Testis (tissue), 5 donors: ENCODE measurements at places on chromosomes 5 and 9. TPM values are rescaled to one million over a fixed set of nuclear protein-coding genes. Genes with fewer than 3 reads are reported as not detected.

ADGRD2 gene
- total RNA-seq: 0.31 TPM

SLC1A3 gene
- 10.8 TPM for total RNA-seq

SMIM33 gene
- total RNA-seq: 0.16 TPM

FANCG gene
- total RNA-seq: 32.3 TPM

SPINK6 gene
- total RNA-seq: not detected

QRFP gene
- total RNA-seq: 0.24 TPM

CNOT8 gene
- 103 TPM for total RNA-seq

SPARC gene
- 2,585 TPM for total RNA-seq

MARCOL gene
- total RNA-seq: not detected

NSA2 gene
- total RNA-seq: 62.7 TPM

- DNase-seq: no peak
Observed at GRCh38 chr5:153654504-153655200, 164.2 kb downstream of the GRIA1 start.

- DNase-seq: no peak
Observed at GRCh38 chr5:59007460-59008063, 424.7 kb downstream of the RAB3C start.

DNA sequence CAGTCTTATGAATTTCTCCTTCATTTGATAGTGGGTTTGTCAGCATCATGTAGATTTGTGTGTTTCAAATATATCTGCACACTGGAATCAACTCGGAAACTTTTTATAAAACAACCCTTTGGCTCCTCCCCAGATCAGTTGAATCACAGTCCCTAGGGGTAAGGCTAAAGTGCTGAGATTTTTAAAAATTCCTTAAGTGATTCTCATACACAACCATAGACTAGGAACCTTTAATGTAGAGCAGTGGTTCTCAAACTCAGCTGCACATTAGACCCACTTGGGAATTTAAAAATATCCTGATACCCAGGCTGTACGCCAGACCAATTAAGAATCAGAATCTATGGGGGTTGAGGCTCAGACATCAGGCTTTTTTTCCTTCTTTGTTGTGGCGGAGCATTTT is 17.5 kb upstream of the JAK2 start:
- DNase-seq: no peak

DNA sequence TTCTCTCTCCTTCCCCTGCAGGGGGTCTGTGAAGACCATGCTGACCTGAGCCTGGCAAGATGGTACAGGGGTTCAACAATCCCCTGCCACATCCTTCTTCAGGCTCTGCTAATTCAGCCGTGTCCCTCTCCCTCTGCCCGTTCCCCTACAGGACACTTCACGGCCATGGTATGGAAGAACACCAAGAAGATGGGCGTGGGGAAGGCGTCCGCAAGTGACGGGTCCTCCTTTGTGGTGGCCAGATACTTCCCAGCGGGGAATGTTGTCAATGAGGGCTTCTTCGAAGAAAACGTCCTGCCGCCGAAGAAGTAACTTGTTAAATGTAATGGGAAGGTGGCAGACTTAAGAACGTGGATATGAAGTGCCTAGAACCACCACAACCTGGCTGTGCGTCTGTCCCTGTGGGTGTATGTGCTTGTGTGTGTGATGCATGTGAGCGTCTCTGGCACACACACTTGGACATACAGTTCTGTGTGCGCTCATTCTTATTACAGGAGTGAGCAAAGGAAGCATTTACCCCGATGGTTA is 6.9 kb upstream of the CCIN start:
- DNase-seq: no peak

DNA sequence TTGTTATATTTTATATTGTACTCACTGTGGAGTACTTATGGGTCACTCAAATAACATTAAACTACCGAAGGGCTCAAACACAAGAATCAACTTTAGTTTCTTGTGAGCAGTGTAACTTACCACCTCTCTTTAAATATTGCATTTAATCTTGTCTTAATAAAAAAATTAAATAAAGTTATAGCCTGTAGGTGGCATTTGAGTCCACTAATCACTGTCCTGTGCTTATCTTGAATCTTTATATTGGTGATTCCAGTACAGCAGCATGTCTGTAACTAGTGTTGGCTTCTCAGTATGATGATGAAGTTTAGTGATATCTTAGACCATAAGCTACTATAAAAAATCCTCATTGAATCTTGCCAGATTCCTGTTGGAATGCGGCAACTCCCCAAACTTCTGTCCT is 313.8 kb downstream of the FAM170A start:
- no peak for DNase-seq

DNA sequence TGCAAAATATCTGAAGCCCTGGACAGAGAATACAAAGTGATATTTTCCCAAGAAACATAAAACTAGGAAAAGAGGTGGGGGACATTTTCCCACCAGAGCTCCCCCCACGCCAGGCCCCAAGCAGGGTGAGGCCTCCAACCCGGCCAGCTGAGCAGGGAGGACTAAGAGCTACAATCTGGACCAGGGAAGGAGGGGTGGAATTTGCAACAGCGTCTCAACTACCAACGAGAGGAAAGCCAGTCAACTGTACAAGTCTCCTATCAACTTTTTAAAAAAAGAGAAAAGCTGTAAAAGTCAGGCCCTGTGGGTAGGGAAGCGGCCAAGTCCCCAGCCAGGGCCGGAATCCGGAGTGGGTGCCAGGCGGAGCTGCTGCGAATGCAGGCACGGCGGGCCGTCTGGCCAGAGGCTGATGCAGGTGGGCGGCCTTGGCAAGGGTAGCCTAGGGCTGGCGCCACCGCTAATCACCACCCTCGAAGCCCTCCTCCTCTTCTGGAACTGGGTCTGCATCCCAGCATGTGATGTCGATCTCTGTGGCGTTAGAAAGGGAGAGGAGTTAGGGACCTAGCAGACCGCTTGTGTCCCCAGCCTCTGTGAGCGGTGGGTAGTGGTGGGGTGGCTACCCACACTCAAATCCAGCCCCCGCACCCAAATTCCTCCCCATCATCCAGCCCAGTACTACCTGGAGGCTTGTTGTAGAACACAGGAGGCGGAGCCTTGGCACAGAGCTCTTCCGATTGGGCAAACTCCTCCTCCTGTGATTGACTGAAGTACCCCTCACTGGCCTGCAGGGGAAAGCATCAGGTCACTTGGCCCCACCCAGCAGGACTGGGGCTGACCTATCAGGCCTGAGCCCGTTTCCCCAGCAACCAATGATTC is 10.6 kb downstream of the PRR7 start:
- peak; percentile 90 for DNase-seq

GRCh38 chr9:134053401-134053871 is 14.4 kb downstream of the BRD3 start:
- DNase-seq: no peak

DNA sequence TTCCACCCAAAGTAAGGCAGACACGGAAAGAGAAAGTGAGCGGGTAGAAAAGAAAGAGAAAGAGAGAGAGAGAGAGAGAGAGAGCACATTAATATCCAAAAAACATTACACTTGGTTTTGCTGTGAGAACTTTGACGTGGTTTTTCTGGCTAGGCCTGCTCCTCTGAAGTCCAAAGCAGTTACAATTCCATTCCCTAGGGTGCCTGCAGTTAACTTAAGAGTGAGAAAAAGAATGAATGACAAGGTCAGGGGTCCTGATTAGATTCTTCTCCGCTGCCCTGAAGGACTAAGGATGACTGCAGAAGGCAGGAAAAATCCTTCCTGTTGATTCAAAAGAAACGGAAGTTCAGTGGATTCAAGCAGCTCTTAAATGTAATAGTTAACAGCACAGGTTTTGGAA is 589.8 kb downstream of the PRELID2 start:
- DNase-seq: no peak

GRCh38 chr5:130724658-130725057 is 440.4 kb downstream of the HINT1 start:
- no peak for DNase-seq

- DNase-seq: no peak
Observed at GRCh38 chr5:125408448-125409233, 662.2 kb upstream of the ZNF608 start.

DNA sequence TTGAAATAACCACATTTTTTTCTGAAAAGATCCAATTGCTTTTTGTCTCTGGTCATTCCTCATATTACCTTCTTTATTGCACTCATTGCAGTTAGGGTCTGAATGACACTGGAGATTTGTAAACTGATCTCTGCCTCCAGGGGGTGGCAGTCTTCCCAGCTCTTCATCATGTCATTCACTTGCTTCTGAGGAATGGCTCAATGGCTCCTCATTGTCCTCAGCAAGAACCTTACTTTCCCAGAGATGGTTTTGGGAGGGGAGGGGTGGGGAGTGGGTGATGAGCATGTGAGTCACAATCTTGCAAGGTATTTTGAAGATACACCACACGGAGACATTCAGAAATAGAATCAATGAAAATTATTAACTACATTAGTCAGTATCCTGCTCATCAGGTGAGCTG is 159.8 kb upstream of the GAS1 start:
- no peak for DNase-seq

GRCh38 chr5:57736716-57737115 is 254.1 kb upstream of the ACTBL2 start:
- DNase-seq: no peak

- no peak for DNase-seq
Observed at GRCh38 chr9:87067426-87067825, 120.1 kb upstream of the GAS1 start.

DNA sequence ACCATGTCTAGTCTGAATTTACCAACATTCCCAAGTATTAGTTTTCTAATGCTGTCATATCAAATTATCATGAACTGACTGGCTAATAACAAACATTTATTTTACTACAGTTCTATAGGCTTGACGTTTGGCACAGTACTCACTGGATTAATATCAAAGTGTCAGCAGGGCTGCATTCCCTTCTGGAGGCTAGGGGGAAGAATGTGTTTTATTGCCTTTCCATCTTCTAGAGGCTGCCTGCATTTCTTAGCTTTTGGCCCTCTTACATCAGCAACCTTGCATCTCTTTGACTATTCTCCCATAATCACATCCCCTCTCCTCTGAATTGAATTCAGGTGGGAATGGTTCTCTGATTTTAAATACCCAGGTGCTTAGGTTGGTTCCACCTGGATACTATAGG is 84.7 kb downstream of the EDIL3 start:
- no peak for DNase-seq

DNA sequence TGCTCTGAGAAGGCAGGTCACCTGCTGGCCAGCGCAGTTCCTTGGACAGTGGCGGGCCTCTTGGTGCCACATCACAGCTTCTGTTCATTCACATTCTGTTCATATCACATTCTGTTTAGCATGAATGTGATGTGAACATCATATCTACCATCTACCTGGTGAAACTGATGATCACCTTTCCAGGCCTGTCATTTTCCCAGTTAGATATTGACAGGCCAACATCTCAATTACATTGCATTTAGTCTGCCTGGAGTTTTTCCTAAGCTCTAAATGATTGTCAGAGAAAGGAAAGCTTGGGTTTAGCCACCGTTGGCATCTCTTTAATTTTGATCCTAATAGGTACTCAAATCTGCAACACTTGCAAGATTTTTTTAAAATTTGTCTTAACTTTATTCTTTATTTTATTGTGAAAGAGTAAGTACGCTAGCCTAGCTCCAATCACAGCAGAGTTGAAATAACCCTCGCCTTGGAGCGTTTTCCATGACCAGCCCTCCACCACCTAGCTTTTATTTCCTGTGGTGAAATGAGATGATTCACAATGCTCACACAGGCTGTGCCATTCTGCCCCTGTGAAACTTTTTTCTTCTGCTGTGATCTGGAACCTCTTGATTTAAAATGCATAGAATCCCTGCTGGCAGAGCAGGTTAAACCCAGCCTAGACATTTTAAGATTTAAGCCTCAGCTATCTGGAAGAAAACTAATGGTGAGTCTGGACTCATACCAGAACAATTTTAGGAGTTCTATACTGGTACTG is 225.0 kb downstream of the ESM1 start:
- DNase-seq: no peak

DNA sequence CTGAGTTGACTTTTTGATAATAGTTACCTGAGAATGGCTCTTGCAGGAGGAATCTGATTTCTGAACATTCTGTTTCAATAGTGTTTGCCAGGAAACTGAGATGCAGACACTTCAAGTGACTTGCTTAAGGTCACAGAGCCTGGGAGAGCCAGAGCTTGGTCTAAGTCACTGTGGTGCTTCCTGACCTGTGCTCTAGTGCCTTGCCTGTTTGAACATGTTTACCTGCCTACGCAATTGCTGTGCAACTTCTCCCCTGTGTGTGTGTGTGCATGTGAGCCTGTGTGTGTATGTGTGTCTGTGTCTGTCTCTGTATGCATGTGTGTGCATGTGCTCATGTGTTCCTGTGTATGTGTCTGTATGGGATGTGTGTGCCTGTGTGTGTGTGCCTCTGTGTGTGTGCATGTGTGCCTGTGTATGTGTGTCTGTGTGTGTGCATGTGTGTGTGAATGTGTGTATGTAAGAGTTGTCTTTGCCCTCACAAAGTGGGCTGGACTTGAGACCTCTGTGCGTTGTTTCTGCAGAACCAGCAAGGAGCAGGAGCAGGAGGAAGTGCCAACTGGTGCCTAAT is 185.8 kb downstream of the GADD45G start:
- no peak for DNase-seq

- DNase-seq: no peak
Observed at GRCh38 chr9:71549023-71549422, 219.3 kb downstream of the CEMIP2 start.

- no peak for DNase-seq
Observed at GRCh38 chr9:85914108-85914507, 26.8 kb upstream of the NAA35 start.

GRCh38 chr9:90102292-90102901 is 497.6 kb downstream of the GADD45G start:
- DNase-seq: peak; percentile 93

GRCh38 chr9:88303721-88304451 is 84.4 kb upstream of the SPIN1 start:
- DNase-seq: no peak

DNA sequence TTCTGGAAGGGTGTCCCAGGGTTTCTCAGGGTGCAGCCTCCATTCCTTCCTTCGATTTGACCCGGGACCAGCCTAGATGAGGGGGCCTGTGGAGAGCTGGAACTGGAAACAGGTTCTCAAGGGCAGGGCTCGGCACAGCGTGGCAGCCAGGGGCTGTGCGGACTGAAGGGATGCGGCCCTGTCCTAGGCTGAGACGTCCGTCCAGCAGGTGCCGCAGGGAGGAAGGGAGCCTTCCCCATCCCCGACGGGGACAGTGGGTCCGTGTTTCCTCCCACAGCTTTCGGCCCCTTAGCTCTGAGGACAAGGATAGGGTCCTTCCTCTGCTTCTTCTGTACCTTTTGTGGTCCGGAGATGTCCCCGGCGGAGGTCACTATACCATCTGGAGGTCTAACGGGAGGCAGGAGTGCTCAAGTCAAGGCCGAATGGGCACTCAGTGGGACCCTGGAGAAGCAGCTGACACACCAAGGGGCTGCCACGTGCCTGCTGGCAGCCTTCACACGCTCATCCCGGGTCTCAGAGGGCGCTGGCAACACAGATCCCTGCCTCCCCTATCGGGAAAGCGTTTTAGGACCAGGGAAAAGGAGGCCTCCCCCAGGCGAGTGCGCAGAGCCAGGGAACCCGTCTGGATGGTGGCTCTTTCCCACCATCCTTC is 49.9 kb downstream of the USP20 start:
- DNase-seq: peak; percentile 65

DNA sequence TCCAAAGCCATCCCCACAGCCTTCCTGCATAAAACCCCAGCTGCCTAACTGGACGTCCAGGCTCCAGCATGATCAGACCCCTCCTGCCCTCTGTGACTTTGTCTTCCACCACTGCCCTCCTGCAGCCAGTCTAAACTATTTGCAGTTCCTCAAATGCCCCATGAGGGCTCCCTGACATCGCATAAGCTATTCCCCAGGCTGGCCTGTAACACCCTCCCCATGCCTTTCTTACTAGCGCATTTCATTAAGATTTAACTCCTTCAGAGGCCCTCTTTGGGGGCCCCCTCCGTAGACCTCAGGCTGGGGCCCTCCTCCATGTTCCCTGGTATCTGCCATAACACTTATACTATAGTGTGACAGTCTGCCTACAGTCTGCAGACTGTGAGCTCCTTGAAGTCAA is 15.5 kb upstream of the SMIM23 start:
- DNase-seq: no peak

- DNase-seq: no peak
Observed at GRCh38 chr9:117825609-117826347, 121.6 kb downstream of the TLR4 start.
